ENCODE measurements at places on chromosomes 12 and 14.

GRCh38 chr14:98364961-98365360 is 907.0 kb downstream of the BCL11B start:
- DNase-seq, result peak; percentile 17

DNA sequence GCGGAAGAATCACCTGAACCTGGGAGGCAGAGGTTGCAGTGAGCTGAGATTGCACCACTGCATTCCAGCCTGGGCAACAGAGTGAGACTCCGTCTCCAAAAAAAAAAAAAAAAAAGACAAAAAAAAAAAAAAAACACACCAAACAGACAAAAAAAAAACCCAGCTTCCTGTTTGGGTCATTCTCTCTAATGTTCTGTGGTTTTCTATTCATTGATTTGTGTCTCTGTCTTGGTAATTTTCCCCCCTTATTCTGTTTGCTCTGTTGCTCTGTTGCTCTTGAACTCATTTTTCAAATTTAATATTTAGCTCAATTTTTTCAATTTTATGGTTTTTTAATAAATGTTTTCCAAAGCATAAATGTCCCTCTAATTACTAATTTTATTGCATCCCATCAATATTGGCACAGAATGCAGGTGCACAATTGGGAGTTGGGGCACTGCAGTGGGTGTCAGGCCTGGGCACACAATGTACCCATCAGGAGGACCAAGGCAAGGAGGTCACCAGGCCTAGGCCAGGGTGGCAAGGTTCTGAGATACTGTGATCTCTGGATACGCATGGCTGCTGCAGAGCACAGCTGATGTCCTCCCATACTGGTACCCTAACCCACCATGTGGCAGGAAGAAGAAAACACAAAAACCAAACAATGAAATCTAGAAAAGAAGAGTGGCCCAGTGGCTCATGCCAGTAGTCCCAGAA is 8.0 kb upstream of the GNPTAB start:
- DNase-seq, result no peak

DNA sequence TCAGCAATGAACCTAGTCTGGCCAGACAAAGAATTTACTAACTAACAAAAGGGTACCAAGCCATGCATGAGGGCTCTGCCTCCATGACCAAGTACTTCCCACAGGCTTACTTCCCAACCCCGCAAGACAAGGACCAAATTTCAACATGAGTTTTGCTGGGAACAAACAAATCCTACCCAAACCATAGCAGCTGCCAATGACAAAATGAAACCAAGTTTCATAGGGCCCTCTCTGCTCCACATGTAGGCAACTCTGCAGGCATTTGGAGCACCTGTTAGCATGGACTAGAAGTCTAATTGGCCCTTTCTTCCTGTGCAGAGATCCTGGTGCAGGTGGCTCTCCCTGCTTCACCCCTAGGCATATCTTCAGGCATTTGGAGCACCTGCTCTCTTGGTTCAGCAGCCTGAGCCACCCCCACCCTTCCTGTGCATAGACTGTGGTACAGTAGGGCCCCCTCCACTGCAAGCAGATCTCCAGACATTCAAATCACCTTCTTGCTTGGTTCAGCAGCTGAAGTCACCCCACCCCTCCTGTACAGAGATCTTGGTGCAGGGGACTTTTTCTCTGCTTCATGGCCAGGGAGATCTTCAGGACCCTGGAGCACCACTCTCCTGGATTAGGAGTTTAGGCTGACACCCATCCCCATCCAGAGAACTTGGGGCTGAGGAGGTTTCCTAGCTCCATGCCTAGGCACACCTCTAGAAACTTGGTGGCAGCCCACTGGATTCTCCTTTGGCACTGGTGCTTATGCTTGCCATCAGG is 308.7 kb downstream of the RPAP3 start:
- DNase-seq, result no peak

DNA sequence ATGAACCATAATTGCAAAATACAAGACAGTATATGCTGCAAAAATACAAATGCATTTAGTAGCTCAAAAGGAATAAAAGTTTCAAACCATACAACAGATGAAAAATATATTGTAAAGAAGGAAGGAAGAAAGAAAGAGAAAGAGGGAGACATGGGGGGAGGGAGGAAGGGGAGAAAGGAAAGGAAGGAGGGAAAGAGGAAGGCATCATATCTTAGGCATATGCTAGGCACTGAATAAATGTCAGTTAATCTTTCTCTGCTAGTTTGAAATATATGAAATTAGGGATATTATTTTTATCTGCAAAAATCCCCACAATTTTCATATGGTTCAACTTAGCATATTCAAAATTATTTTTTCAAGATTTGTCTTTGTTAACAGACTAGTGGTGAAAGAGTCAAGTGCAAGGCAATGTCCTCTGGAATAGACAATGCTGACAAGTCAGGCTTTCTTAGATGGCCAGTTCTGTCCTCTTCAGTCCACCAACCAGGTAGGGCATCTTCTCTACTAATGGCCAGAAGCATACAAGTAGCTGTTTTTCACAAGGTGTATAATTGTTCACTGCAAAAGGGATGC is 506.4 kb downstream of the PRKD1 start:
- no peak for DNase-seq

All from tongue (tissue), 3 donors.